ENCODE measurements at places on chromosomes 6 and 20.

- DNase-seq, result no peak
Observed at GRCh38 chr6:30234356-30234755, 21.1 kb upstream of the TRIM26 start.

- no peak for DNase-seq
Observed at GRCh38 chr6:89843070-89843469, 13.4 kb downstream of the CASP8AP2 start.

- no peak for DNase-seq
Observed at GRCh38 chr6:90472716-90473115, 114.2 kb downstream of the MAP3K7 start.

- no peak for DNase-seq
Observed at GRCh38 chr6:129890701-129891100, 29.6 kb upstream of the TMEM244 start.

GRCh38 chr6:157430834-157431233 is 49.8 kb downstream of the ZDHHC14 start:
- no peak for DNase-seq

- no peak for DNase-seq
Observed at GRCh38 chr6:24872779-24873178, 63.0 kb downstream of the RIPOR2 start.

Data from nucleus accumbens (tissue), 56 donors.